Astrocyte (in vitro differentiated cells and primary cell): ENCODE measurements at places on chromosomes 6 and 20. TPM values are rescaled to one million over a fixed set of nuclear protein-coding genes. Genes with fewer than 3 reads are reported as not detected.

Gene SOBP
- total RNA-seq = 4.7 and 7.6 TPM in 2 replicates

Gene CPXM1
- total RNA-seq = 10.6 and 10.9 TPM in 2 replicates

Gene MYL9
- 1,166 and 1,247 TPM in 2 replicates for total RNA-seq

Gene KIAA0408
- 17.5 and 19.6 TPM in 2 replicates for total RNA-seq

Gene MUC21
- total RNA-seq = not detected in 2 replicates

Gene HLA-DQB1
- 3.7 and 4.1 TPM in 2 replicates for total RNA-seq

Gene HSPA1B
- total RNA-seq = 64.9 and 77.2 TPM in 2 replicates

Gene THEMIS
- total RNA-seq = 0.07 TPM in 1 of 2 replicates, not detected in the other

Gene MAP7
- 2.8 and 3.3 TPM in 2 replicates for total RNA-seq

Gene ARMH2
- not detected in 2 replicates for total RNA-seq

Gene UNC93A
- total RNA-seq = not detected in 2 replicates

Gene ISM1
- 0.50 and 0.98 TPM in 2 replicates for total RNA-seq

Gene NR2E1
- not detected in 2 replicates for total RNA-seq

Gene MLIP
- total RNA-seq = 0.55 TPM in 1 of 2 replicates, not detected in the other

Gene POPDC3
- 8.6 and 9.1 TPM in 2 replicates for total RNA-seq

Gene GLP1R
- not detected in 2 replicates for total RNA-seq

Gene ZNF184
- 5.1 and 5.7 TPM in 2 replicates for total RNA-seq

Gene NUS1
- total RNA-seq = 45.7 and 47.3 TPM in 2 replicates

Gene YIPF3
- total RNA-seq = 132 and 141 TPM in 2 replicates

Gene DACT2
- total RNA-seq = 0.20 TPM in 1 of 2 replicates, not detected in the other

Gene PACRG
- 0.72 TPM in 1 of 2 replicates, not detected in the other for total RNA-seq

Gene ENPP5
- 1.4 and 1.8 TPM in 2 replicates for total RNA-seq

Gene KLC4
- 34.1 and 35.4 TPM in 2 replicates for total RNA-seq

Gene CTAGE9
- not detected in 2 replicates for total RNA-seq

Gene C6orf141
- total RNA-seq = 0.55 and 4.6 TPM in 2 replicates

Gene CARMIL1
- total RNA-seq = 19.1 and 21.3 TPM in 2 replicates

Gene HDGFL1
- not detected in 2 replicates for total RNA-seq

Gene SPEF1
- total RNA-seq = 0.45 and 1.2 TPM in 2 replicates

Gene MAPK13
- 4.5 and 5.8 TPM in 2 replicates for total RNA-seq

Gene ZNF76
- 12.7 and 13.5 TPM in 2 replicates for total RNA-seq

Gene SLC2A10
- 12.7 and 16.1 TPM in 2 replicates for total RNA-seq

Gene TCP11
- total RNA-seq = not detected in 2 replicates

Gene SLX4IP
- 4.7 and 5.3 TPM in 2 replicates for total RNA-seq

Gene ZNF831
- total RNA-seq = not detected in 2 replicates

Gene OR5V1
- total RNA-seq = not detected in 2 replicates

Gene DOK5
- 0.82 and 1.2 TPM in 2 replicates for total RNA-seq

Gene CASP8AP2
- total RNA-seq = 12.1 and 12.6 TPM in 2 replicates

Gene LAMA2
- 1.7 and 1.8 TPM in 2 replicates for total RNA-seq

Gene HLA-B
- total RNA-seq = 1,493 and 2,082 TPM in 2 replicates

Gene VPS16
- total RNA-seq = 24.9 and 25.1 TPM in 2 replicates

Gene PXDC1
- 58.2 and 64.4 TPM in 2 replicates for total RNA-seq

Gene BPIFB2
- not detected in 2 replicates for total RNA-seq

Gene SLC22A2
- total RNA-seq = not detected in 2 replicates

Gene DEFB124
- total RNA-seq = not detected in 2 replicates

Gene PTCHD4
- total RNA-seq = 11.4 and 12.4 TPM in 2 replicates

Gene POU5F1
- 5.4 and 6.3 TPM in 2 replicates for total RNA-seq

Gene SPTLC3
- 5.6 and 5.7 TPM in 2 replicates for total RNA-seq

Gene MCUR1
- 21.5 and 21.8 TPM in 2 replicates for total RNA-seq

Gene PLEKHG1
- 8.9 and 12.1 TPM in 2 replicates for total RNA-seq

Gene ENPP3
- 0.19 TPM in 1 of 2 replicates, not detected in the other for total RNA-seq

Gene GPLD1
- total RNA-seq = 0.60 and 0.75 TPM in 2 replicates

Gene OPRM1
- total RNA-seq = not detected in 2 replicates

Gene FOXC1
- total RNA-seq = 2.8 and 2.9 TPM in 2 replicates

Gene MEP1A
- not detected in 2 replicates for total RNA-seq

Gene TASP1
- total RNA-seq = 10.3 and 10.8 TPM in 2 replicates

Gene EPB41L2
- total RNA-seq = 120 and 136 TPM in 2 replicates

Gene TINAG
- not detected in 2 replicates for total RNA-seq
